Activated T-cell treated with anti-CD3 and anti-CD28 coated beads, Interleukin-2, amount 50 U/mL, for 72 hours (primary cell): ENCODE measurements at places on chromosomes 3 and 15.

DNA sequence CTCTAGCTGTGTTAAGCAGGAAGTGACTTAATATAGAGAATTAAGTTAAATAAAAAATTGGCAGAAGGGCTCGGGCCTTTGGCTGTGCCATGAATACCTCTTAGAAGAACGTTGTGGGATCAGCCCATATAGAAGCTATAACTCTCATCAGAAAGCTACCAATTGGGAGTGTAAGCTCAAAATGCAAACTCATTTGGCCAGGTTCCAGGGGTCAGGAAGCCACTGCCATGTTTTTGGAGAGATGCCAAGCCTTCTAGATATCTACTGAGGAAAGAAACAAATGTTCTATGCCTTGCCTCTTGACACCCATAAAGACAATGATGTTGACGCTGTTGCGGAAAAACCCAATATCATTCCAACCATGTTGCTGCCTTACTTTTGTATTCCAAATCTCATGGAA, 475.2 kb upstream of the TGFBR2 start:
- DNase-seq, result no peak

DNA sequence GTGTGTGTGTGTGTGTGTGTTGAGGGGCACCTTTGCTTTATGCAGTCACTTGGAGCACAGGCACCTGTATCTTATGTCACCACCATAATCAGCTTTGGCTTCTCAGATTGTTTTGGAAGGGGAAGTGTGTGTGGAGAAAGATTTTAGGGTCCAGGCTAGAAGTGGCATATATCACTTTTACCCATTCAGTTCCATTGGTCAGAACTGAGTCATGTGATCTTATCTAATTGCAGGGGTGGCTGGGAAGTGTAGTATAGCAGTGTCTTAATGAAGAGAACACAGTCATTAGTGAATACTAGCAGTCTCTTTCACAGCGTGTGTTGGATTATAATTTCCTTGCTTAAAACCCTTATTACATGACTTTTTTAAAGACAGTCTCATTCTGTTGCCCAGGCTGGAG, 20.6 kb downstream of the NCK1 start:
- no peak for DNase-seq

GRCh38 chr15:84034578-84035398, 200.8 kb upstream of the GOLGA6L4 start:
- DNase-seq, result no peak

GRCh38 chr3:131762981-131763564, 260.3 kb upstream of the MRPL3 start:
- DNase-seq, result no peak

GRCh38 chr3:146544929-146545528, 622 bp upstream of the PLSCR1 start:
- DNase-seq, result no peak
